ENCODE measurements at places on chromosomes 13 and 19.

- no peaks in the 10 kb centered on the region for H3K27me3 ChIP-seq
- H3K4me1 ChIP-seq = peaks cover 73% of the 10 kb centered on the region
- H3K4me3 ChIP-seq = peak overlapping the region; percentile 84
- H3K36me3 ChIP-seq = peaks cover 23% of the 10 kb centered on the region
These were observed 240.4 kb downstream of the KCNRG start for GRCh38 chr13:50255639-50256038.

DNA sequence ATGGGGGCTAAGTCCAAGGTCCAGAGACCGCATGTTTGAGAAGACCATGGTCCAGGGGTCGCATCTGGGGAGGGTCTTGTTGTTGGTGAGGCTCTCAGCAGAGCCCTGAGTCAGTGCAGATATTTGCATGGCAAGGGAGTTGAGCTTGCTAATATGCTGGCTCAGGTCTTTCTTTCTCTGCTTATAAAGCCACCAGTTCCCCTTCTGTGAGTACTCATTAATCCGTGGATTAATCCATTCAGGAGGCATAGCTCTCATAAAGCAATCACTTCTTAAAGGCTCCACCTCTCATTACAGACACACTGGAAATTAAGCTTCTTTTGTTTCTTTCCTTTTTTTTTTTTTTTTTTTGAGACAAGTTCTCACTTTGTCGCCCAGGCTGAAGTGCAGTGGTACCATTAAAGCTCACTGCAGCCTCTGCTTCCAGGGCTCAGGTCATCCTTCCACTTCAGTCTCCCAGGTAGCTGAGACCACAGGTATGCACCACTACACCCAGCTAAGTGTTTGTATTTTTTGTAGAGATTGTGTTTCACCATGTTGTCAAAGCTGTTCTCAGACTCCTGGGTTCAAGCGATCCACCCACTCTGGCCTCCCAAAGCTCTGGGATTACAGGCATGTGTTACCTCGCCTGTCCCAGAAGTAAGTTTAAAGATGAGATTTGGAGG, 216.4 kb downstream of the SLITRK5 start:
- no peaks in the 10 kb centered on the region for H3K27me3 ChIP-seq
- DNase-seq = no peak

DNA sequence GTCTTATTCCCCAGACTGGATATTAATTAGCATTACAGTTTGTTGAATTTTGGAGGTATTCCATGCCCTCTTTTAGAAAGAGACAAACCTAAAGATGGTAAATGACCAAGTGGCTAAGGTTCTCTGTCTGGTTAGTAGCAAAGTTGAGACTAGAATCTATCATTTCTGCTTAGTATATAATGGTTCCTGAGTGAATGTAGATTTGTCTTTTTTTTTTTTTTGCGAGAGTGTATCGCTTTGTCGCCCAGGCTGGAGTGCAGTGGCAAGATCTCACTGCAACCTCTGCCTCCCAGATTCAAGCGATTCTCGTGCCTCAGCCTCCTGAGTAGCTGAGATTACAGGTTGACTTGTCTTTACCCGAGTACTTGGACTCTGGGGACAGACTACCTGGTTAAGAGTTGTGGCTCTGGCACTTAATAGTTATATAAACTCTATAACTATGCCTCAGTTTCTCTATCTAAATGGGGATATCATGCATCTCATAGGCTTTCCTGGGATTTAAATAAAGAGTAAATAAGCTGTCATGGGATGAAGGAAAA, 2.7 kb downstream of the NAA16 start:
- peak overlapping the region; percentile 98 for H3K4me3 ChIP-seq
- no peaks in the 10 kb centered on the region for H3K27me3 ChIP-seq
- DNase-seq = no peak
- H3K36me3 ChIP-seq = no peaks in the 10 kb centered on the region

DNA sequence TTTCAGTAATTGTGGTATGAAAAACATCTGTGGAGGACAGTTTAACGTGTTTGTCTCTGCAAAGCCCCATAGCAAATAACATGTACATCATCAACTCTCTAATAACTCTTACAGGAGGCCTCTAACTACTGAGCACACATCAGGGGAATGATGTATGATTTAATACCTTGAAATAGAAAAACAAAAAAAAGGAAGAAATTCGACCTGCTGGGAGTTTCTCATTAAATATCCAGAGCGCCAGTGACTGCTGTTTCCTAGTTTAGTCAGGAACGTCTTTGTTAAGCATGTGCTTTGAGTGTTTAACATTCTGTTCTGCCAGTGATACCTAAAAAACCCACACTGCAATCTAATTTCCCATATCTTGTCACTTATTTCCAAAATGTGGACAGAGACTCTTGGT, 235.4 kb downstream of the PCDH20 start:
- DNase-seq = no peak
- H3K4me1 ChIP-seq = no peaks in the 10 kb centered on the region
- H3K36me3 ChIP-seq = no peaks in the 10 kb centered on the region
- H3K27me3 ChIP-seq = no peaks in the 10 kb centered on the region
- no peak overlapping the region for H3K27ac ChIP-seq

GRCh38 chr13:51416107-51416506, 36.7 kb downstream of the INTS6 start:
- no peaks in the 10 kb centered on the region for H3K27me3 ChIP-seq
- no peak overlapping the region for H3K27ac ChIP-seq
- no peak for DNase-seq
- H3K4me3 ChIP-seq = no peak overlapping the region

- no peak for DNase-seq
- no peaks in the 10 kb centered on the region for H3K27me3 ChIP-seq
These were observed 761.9 kb upstream of the SLITRK5 start for GRCh38 chr13:86909318-86909717.

- peak overlapping the region; percentile 13 for H3K27ac ChIP-seq
- peaks cover 23% of the 10 kb centered on the region for H3K27me3 ChIP-seq
- H3K4me1 ChIP-seq = peaks cover 29% of the 10 kb centered on the region
- H3K36me3 ChIP-seq = peaks cover 28% of the 10 kb centered on the region
These were observed 146.7 kb upstream of the FNDC3A start for GRCh38 chr13:48828962-48829411.

DNA sequence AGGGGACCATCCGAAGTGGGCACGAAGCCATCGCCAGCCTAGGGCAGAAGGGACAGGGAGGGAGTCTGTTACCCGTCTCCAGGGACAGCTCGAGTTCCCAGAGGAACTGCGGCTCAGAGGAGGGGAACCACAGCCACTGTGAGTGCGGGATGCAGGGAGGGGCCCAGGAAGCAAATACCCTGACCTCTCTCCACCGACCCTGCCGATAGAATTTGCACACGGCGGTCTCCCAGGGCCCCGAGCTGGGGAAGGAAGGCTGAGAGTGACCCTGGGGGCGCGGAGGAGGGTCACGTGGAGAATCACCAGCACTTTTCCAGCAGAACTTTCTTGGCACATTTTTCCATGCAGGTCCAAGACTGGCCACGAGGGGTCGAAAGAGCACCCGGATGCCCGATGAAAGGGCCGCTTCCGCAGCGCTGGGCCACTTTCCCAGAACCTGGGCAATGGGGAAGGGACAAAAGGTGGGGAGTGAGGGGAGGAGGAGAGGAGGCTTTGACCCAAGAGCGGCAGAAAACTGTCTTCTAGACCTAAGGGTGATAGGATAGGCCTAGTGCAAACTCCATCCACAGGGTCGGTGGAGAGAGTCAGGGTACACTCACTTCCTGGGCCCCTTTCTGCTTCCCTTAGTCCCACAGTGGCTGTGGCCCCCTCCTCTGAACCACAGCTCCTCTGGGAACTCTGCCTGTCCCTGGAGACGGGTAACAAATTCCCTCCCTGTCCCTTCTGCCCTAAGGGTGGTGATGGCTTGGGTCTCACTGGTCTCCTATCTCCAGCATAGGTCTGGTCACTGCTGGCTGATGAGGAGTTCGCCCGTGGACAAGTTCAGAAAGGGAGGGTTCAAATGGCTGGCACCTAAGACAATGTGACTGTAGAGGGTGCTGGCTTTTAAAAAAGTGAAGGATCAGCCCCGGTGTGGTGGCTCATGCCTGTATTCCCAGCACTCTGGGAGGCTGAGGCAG, 5.3 kb upstream of the GPR4 start:
- peak overlapping the region; percentile 39 for H3K4me3 ChIP-seq
- peak; percentile 78 for DNase-seq
- H3K27ac ChIP-seq = peak overlapping the region; percentile 64
- peaks cover 14% of the 10 kb centered on the region for H3K27me3 ChIP-seq
- H3K4me1 ChIP-seq = peaks cover 5% of the 10 kb centered on the region

- H3K27ac ChIP-seq = no peak overlapping the region
- H3K4me1 ChIP-seq = no peaks in the 10 kb centered on the region
- no peaks in the 10 kb centered on the region for H3K36me3 ChIP-seq
- peaks cover 2% of the 10 kb centered on the region for H3K27me3 ChIP-seq
These were observed 41.8 kb upstream of the GRTP1 start for GRCh38 chr13:113405481-113406300.

GRCh38 chr13:33199289-33199850, 86.2 kb downstream of the STARD13 start:
- no peaks in the 10 kb centered on the region for H3K36me3 ChIP-seq
- no peak for DNase-seq
- no peak overlapping the region for H3K4me3 ChIP-seq
- no peak overlapping the region for H3K27ac ChIP-seq
- H3K4me1 ChIP-seq = peaks cover 5% of the 10 kb centered on the region
- peaks cover 8% of the 10 kb centered on the region for H3K27me3 ChIP-seq

DNA sequence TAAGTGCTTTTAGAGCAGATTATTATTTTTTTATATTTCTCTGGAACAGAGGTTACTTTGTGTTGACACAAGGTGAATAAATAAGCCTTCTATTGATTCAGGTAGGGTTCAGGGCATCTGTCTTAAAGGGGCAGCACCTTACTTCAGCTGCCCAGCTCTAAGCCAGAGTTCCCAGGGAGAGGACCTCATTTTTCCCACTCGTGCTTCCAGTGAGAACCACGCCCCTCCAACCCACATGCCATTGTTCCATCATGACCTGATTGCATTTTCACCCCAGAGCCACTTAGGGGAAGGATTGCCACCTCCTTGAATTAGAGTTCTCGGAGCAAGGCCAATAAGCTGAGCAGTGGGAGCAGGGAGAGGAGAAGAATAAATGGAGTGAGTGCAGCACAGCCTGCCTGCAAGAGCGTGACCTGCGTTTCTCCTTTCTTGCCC, 104.3 kb upstream of the FRY start:
- DNase-seq = no peak
- H3K36me3 ChIP-seq = no peaks in the 10 kb centered on the region
- peak overlapping the region; percentile 59 for H3K4me3 ChIP-seq

- no peaks in the 10 kb centered on the region for H3K36me3 ChIP-seq
- no peak overlapping the region for H3K4me3 ChIP-seq
- no peak overlapping the region for H3K27ac ChIP-seq
- H3K27me3 ChIP-seq = no peaks in the 10 kb centered on the region
These were observed 7.3 kb upstream of the ADPRHL1 start for GRCh38 chr13:113460599-113460998.

DNA sequence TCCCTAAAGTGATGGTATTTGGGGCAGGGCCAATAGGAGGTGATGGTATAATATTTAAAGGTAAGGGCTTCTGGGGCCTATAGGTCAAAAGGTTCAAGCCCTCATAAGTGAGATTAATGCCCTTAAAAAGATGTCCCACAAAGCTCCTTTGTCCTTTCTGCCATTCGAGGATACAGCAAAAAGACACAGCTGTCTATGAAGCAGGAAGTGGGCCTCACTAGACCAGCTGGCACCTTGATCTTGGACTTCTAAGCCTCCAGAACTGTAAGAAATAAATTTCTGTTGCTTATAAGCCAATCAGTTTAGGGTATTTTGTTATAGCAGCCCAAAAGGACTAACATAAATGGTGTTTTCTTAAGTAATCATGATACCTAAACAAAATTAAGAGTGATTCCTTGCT, 27.2 kb upstream of the POU4F1 start:
- H3K27ac ChIP-seq = no peak overlapping the region
- H3K4me3 ChIP-seq = no peak overlapping the region
- peaks cover 46% of the 10 kb centered on the region for H3K36me3 ChIP-seq
- H3K4me1 ChIP-seq = peaks cover 14% of the 10 kb centered on the region
- DNase-seq = no peak
- H3K27me3 ChIP-seq = no peaks in the 10 kb centered on the region

DNA sequence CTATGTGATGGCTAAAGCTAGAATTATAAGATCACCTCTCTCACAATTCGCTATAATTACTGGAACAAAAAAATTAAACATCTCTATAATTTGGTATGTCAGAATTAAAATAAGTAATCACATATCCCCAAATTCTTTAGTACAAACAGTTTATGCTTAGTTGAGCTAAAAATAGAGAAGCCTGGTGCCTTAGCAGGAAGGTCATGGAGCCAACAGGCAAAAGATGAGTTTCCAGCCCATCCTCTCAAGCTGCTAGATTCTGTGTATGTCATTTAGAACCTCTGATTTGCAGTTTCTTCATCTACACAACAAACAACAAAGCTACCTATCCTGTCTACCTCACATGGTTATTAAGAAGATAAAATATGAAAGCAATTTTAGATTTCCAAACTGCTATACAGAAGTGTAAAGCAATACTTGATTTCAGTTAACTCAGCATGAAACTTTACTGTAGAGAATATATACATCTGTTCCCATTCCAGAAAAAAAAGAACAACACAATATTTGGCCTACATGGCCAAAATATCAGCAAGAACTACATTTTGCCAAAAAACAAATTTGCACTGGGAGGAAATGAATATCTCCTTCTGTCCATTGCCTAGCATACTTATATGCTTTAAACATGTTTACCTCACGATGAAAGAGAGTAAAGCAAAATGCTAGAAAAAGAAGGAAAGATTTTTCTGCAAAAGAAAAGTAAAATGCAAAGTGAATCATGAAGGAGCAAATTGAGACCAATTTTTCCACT, 294.0 kb upstream of the MIR17HG start:
- no peak overlapping the region for H3K4me3 ChIP-seq
- no peaks in the 10 kb centered on the region for H3K27me3 ChIP-seq
- H3K36me3 ChIP-seq = no peaks in the 10 kb centered on the region
- DNase-seq = no peak
- H3K4me1 ChIP-seq = peaks cover 3% of the 10 kb centered on the region

DNA sequence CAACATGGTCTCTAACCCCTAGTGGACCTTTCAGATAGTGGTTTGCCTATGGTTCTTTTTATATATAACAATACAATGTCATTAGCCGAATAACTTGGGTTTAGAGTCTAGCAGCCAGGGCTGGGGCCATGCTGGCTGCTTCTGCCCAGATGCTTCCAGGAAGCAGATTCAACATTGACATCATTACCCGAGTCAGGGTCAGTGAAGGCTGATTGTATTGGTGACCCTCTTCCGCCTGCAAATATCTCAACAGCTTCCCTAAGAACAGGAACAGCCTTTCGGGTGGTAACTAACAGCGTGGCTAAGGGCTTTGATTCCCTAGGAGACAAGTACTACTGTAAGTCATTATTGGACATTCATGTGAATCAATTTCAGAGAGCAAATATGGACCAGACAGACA, 476.4 kb downstream of the UQCRFS1 start:
- peaks cover 7% of the 10 kb centered on the region for H3K27me3 ChIP-seq
- H3K27ac ChIP-seq = peak overlapping the region; percentile 42
- H3K4me3 ChIP-seq = no peak overlapping the region
- H3K36me3 ChIP-seq = no peaks in the 10 kb centered on the region
- no peak for DNase-seq

Measured in natural killer cell treated with Interleukin-12 subunit alpha and Interleukin-12 subunit beta and Interleukin-15 and Interleukin-18, amount 100 ng/mL, for 72 hours (primary cell).